ENCODE measurements at places on chromosomes 5 and 9.

GRCh38 chr9:89048616-89049015, 57.3 kb downstream of the S1PR3 start:
- DNase-seq, result no peak

DNA sequence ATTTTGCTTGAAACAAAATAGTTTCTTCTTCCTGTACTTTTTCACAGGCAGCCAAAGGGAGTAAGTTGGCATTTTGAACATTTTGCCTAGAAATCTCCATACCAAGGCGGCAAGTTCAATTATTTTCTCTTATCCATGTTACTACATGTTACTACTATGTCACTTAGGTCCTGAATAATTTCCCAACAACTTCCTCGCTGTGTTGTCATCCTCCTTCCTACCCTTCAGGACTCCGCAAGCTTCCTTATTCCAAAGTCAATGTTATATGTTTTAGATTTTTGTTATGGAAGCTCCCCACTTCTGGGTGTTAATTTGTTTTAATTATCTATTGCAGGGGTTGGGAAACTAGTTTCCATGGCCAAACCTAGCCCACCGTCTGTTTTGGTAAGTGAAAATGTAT, 9.9 kb upstream of the B4GALT1 start:
- DNase-seq, result no peak

DNA sequence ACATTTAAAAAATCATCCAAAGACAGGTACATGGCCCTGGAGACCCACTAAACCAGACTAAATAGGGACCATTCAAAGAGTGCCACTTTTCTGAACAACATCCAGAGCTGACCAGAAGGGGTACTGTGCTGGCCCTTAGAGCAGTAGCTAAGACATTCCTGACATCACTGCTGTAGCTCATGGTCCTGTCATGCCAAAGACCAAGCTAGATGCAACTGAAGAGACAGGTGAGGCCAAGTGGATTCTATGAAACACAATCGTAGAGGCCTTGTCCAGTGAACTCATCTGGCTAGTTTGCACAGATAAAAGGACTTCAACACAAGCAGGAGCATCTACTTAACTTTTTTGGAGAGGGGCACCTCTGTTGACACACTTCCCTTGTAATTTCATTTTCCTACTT, 43.3 kb downstream of the G3BP1 start:
- DNase-seq, result no peak

DNA sequence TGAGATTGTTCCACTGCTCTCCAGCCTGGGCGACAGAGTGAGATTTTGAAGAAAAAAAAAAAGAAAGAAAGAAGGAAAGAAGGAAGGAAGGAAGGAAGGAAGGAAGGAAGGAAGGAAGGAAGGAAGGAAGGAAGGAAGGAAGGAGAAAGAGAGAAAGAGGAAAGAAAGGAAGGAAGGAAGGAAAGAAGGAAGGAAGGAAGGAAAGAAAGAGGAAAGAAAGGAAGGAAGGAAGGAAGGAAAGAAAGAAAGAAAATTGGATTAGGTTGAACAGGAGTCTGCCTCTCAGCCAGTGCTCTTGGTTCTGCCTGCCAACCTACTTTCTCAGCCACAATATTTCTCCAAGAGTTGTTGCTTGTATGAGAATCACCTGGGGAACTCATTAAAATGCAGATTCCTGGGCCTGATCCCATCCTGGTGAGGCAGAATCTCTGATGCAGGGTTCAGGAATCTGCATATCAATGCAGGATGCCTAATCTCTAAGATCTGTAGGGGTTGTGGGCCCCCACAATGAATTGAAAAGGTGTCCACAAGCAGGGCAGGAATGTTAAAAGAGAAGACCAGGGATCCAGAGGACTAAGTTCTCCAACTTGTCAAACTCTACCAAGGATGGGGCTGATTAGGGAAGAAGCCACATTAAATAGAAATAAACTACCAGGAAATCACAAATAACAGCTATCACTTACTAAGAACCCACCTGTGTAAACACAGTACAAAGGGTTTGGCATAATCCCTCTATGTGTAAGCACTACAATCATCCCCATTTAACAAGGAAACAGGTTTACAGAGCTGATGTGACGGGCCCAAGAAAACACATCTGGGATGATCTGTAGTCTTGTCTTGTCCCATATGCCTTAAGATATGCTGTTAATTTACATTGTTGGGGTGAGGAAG, 23.4 kb upstream of the GALNT10 start:
- DNase-seq, result no peak

- DNase-seq, result no peak
Measured at GRCh38 chr5:140875085-140876065, at the start of gene PCDHA12. Gene PCDHA12, plus strand, starts transcription at chr5:140875308. Its CDS starts 165 bp downstream, at chr5:140875473.

DNA sequence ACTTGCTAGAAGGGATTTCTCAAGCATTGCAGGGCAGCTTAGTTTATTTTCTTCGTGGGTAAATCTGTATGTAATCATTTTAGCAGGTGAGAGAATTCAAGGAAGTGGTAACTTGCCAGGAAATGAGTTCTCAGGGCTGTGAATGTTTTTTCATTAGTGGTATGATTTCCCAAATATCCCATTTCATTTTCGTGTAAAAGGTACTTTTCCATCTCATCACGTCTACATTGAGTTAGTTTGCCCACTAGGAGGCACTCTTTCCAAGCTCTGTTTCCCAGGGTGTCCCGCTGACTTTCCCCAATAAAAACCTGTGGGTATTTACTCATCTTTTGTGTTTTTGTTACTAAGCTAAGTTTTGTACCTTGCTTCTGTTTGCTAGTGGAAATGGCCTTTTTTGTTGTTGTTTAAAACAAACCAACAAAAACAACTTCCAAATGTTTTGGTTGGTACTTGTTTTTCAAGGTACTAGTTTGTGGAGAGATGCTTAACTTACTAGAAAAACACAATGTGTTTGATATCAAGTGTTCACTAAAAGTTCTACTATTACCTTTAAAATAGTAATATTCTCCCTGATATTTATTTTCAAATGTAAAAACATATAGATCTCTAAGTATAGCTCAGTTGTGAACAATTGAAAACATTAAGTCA, 373.6 kb downstream of the ADGRV1 start:
- DNase-seq, result peak; percentile 25

Data from CD8-positive, alpha-beta memory T cell (primary cell).